ENCODE measurements at places on chromosomes 11 and 22.

GRCh38 chr11:75725547-75726320 is 8.1 kb downstream of the MOGAT2 start:
- no peak for DNase-seq

DNA sequence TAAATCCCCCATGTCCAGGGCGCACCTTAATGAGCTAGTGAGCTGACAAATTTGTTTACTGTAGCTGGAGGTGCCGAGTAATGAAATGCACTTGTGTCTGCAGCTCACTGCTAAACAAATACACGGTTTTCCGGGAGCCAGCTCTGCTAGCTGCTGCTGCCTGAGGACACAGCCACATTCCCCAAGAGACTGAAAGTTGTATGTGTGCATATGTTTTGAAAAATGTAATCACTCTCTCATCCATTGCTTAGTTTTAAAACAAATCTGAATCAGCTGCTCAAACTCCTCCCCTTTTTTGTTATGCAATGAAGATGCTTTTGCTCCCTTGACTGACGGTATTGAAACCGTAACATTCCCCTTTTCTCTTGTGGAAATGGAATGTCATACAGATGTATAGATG is 62.4 kb upstream of the NNMT start:
- no peak for DNase-seq

DNA sequence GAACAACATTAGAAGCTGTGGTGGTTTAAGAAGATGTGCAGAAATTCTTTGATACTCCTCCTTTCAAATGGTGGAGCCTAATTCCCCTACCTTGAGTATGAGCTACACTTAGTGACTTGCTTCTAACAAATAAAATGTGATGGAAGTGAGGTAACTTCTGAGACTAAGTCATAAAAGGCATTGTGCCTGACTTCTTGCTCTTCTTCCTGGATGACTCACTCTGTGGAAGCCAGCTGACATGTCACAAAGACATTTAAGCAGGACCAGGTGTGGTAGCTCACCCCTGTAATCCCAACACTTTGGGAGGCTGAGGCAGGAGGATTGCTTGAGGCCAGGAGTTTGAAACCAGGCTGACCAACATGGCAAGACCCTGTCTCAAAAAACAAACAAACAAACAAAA is 3.9 kb upstream of the PLA2G3 start:
- no peak for DNase-seq

- no peak for DNase-seq
Measured at GRCh38 chr22:35568751-35569739, 28.4 kb downstream of the RASD2 start.

- no peak for DNase-seq
Measured at GRCh38 chr11:105935791-105936190, 86.2 kb downstream of the MSANTD4 start.

- no peak for DNase-seq
Measured at GRCh38 chr22:20204311-20204710, 53.5 kb upstream of the CCDC188 start.

DNA sequence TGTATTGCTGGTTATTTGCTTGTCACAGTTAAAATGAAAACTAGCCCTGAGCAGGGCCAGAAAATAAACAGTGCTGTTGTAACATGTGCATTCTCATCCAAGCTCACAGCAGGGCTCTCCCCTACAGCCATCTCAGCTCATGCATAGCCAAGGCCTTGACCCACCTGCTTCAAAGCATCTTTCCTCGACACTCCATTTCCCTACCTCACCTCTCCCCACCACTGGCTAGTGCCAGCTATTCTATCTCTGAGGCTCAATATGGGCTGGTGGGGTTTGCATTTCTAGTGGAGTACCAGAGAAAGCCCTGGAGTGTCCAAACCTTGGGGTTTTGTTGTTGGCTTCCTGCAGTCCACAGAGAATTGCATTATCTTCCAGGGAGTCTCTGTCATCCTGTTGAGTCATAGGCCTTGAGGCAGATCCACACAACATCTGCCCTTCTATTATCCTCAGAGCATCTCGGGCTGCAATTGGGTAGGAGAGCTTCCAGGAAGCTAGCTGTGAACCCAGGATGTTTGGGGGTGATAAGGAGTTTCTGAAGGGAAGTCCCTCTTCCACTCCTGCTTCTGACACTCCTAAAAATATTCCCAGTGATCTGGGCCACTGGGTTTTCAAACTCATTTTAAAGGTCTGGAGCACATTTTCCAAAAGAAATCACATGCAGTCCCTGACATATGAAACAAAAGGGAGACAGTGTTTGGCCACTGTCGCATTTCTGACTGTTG is 36.1 kb upstream of the AMOTL1 start:
- no peak for DNase-seq

- DNase-seq, result no peak
Measured at GRCh38 chr22:49738566-49738965, 89.1 kb downstream of the BRD1 start.

DNA sequence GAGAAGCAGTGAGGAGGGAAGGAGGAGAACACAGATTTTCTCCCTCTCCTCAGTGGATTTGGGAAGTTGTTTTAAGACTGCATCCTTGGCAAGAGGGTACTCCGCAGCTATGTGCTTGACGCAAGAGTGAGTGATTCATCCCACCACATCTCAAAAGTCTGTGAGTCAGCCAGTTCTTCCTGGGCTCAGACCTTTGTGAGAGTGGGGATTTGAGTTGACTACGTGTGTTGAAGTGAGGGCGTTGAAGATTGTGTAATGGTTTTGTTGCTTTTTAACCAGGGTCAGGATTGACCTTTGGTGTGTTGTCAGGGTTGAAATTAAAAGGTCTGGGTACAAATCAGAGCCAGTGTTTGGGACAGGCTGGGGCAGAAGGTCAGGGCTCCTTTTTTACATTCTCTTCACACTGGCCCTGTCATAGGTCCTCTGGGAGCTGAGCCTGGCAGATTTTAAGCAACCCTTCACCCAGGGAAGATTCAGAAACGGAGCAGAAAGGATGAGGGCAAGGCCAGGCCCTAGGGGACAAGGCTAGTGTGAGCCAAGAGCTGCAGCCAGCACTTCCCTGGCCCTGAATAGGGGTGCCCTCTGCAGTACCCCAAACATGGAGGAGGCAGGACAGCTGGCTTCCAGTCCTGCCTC is 4.2 kb upstream of the C11orf86 start:
- DNase-seq, result no peak

DNA sequence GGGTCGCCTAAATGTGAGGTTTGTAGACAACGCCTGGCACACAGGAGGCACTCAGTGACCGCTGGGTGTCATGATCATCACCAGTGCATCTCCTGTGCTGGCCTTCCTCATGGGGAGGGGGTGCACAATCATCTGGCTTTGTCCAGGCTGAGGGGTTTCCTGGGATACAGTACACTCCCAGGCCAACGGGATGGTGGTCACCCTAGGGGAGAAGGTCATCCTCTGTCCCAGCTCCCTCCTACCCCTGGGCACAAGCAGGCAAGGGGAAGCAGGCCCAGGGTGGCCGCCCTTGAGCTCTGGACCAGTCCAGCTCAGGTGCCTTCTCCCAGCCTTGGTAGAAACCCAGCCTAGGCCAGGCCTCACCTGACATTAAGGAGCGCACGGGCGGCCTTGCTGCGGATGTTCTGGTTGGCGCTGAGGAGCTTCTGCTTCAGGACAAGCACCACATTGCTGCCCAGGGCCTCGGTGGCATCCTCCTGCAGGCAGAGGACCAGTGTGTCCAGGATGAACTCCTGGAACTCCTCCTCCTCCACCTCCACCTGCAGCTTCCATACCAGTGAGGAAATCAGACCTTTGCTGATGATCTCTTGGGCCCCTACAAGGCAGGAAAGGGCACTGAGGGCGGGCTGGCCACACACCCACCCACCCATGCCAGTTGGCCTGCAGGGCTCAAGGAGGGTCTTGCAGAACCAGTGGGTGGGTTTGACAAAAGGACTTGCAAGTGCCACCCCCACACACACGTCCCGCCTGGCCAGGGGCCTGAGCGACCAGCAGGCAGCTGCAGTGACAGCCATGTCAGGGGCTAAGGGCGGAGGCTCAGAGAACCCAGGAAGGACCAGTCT is 6.6 kb upstream of the GNAZ start:
- DNase-seq, result no peak

GRCh38 chr11:72525466-72525865 is 91.1 kb upstream of the CLPB start:
- DNase-seq, result no peak

- DNase-seq, result no peak
Measured at GRCh38 chr11:91608677-91609076, 615.9 kb upstream of the FAT3 start.

DNA sequence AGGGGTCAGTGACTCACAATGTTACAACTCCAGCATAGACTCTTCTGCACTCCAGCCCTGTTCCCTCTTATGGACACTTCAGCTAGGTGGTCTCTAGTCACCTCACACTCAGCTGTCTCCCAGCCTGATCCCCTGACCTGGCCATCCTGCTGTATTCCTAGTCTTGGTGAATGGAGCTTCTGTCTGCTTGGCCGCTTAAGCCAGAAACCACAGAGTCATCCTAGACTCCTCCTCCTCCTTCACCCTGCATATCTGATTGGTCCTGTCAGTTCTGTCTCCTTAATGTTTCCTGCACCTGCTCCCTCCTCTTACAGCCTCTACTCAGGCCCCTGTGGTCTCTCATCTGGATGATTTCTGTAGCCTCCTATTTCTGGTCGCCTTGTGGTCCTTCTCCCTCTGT is 144.9 kb downstream of the HIPK3 start:
- DNase-seq, result no peak

GRCh38 chr11:95095858-95096587 is 6.4 kb downstream of the ENDOD1 start:
- no peak for DNase-seq

GRCh38 chr11:11605181-11605580 is 16.6 kb downstream of the GALNT18 start:
- no peak for DNase-seq

DNA sequence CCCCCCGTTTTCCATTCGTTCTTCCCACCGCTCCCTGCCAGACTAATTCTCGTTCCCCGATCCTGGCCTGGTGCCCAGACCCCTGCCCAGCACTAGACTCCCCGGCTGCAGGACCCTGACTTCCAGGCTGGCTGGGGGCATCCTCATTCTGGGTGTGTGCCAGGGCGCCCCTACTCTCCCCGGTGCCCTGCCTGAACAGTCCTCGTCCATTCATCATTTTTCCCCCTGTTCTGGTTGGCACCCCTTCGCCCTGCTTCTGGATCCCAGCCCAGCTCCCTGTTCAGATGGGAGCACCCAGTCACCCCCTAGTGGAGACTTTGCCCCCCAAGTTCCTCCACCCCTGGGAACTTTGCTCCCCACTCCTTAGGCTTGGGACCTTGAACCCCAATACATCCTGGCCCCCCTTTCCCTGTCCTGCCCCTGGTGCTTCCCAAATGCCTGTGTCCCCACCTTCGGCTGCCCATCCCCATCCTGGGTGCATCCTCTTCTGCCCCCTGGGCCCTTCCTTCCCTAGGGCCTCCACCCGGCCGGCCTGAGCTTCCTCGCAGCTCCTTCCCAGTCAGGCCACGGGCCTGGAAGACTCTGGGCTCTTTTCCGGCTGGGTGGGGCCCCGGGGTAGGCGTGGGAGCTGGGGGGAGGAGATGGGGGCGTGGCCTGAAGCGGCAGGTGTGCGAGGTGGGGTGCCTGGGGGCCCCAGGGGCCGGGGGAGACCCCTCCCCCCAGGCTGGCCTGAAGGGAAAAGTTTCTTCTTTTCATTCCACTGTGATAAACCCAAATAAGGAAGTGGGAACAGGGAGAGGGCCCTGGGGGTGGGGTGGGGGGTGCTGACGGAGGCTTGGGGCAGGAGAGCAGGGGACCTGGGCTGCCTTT is 908 bp downstream of the PLCB3 start:
- DNase-seq, result no peak

GRCh38 chr22:48181263-48181955 is 1419.0 kb downstream of the TBC1D22A start:
- DNase-seq, result no peak

GRCh38 chr11:127255209-127255608 is 254.6 kb upstream of the KIRREL3 start:
- DNase-seq, result no peak

- no peak for DNase-seq
Measured at GRCh38 chr11:85182441-85183387, 444.4 kb downstream of the DLG2 start.

- DNase-seq, result no peak
Measured at GRCh38 chr22:48222742-48223487, 1460.5 kb downstream of the TBC1D22A start.

DNA sequence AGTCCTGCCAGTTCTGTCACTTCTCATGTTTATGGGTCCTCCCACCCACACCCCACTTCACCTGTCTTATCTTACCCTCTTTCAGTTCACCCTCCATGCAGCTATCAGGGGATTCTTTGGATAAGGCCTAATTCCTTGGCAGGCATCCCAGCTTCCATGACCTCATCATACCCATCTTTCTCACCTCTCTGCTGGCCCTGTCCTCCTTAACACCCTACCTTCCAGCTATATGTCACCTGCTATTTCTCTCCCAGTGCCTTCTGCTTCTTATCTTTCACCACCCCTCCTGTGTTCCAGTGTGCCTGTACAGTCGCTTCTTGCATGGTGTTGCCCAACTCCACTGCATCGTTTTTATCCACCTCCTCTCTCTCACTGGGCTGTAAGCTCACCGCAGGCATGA is 28.3 kb downstream of the SNU13 start:
- no peak for DNase-seq

DNA sequence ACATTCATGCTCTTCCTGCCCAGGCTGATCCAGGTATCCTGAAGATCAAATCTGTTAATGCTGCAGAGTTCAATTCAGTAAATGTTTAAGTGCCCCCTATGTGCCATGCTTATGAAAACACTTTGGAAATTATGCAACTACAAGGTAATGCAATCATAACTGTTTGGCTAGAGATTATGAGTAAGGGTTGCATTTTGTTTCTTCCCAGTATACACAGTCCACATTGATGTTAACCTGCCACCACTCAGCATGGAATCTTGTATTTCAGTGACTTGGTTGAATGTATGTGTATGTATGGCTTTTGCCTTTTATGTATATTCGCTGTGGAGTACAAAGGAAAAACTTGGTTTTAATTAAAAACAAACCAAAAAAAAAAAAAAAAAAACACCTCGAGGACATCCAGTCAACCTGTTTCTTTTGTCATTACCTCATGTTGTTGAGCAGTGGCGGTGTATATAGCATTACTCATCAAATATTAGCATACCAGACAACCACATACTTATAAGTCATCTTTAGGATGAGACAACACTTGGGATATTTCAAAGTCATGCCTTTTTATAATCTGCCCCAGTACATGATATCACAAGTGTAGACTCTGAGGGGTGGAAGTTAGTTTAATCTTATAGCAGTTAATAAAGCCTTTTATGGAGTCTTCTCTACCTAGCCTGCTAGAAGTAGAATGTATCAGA is 86.1 kb upstream of the HORMAD2 start:
- DNase-seq, result no peak

Measured in activated CD4-positive, alpha-beta T cell treated with anti-CD3 and anti-CD28 coated beads, Interleukin-2, amount 50 U/mL, for 4 hours (primary cell).